NCI-H2029 treated with DMSO at 0.1 percent for 48 hours (cell line): ENCODE measurements at places on chromosomes 11 and 22.
A peak's percentile ranks its signal among the peaks of the same experiment; 100 is the strongest.

- DNase-seq, result no peak
Observed at GRCh38 chr11:134398644-134399292, 13.3 kb downstream of the B3GAT1 start.

- no peak for DNase-seq
Observed at GRCh38 chr11:3867209-3868091, 12.0 kb downstream of the STIM1 start.

GRCh38 chr11:34869425-34869824 lies 46.8 kb downstream of the APIP start:
- no peak for DNase-seq

DNA sequence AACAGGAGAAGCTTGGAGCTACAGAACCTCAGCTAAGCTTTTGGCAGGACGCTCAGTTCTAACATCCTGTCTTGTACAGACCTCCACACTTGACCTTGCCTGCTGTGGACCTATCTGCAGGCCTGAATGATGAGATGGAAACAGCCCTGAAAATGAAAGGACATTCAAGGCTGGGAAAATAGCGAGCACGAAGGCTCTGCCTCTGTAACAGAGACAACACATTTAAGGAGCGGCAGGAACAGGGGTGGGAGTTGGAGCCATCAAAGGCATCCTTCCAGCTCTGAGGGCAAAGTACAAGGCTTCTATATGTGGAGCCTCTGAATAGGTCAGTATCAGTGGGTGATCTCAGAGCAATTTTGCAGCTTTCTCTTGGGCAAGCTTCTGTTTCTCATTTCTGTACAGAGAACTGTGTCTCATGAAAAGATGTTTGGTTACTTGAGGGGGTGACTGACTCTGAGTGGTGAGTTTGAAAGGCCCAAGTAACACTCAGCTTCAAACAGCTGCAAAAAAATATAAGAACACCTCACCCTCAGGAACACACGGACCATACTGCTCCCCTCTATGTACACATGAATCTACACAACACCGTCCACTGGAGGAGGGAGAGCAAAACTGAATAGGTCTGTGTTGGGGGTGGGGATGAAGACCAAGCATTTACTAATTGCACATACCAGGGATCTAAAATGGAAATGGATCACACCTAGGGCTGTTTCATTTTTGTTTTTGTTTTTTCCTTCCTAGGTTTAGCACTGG lies 101.6 kb downstream of the CCDC81 start:
- DNase-seq, result no peak

DNA sequence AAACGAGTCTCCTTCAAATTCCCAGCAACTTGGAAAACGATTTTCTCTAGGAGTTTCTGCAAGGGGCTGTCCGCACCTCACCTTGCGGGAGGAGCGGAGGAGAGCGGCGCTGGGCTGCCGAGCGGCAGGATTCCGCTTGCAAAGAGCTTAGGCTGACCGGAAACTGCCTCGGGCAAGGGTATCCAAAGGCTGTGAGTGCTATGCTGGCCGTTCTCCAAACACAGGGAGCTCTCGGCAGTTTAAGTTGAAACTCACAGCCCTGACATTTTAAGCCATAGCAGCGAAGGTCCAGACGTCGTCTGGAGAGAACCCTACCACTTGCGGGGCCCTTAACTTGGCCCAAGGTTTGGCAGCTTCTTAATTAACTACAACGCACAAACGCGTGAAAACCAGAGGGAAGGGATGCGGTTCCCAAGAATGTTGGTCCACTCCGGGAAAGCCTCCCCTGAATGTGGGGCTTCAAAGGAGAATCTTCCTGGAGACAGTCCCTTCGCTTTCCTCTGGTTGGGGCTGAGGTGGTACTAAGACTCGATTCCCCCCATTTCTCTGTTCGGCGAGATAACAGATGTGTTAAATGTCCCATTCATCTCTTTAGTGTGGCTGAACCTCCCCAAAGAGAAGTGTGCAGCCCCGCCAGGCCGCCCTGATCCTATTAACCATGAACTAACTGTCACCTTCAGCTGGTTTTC lies 1.1 kb upstream of the DBX1 start:
- DNase-seq, result peak; percentile 22

DNA sequence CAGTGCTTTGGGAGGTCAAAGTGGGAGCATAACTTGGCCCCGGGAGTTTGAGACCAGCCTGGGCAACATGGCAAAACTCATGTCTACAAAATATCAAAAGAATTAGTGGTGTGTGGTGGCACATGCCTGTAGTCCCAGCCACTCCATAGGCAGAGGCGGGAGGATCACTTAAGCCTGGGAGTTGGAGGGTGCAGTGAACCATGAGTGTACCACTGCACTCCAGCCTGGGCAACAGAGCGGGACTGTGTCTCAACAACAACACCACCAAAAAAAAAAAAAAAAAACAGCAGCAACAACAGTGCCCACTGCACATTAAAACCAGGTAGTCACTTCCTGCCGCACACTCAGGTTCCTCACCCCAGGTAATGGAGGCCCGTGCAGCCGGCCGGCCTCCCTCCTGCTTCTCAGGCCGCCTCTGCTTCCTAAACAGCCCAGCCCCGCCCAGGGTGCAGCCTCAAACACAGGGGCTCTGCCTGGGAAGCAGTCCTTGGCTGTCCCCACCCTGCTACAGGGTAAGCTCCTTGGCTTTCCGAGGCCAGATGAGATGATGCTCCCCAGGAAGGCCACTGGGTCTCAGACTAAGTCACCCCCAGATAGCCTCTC lies 318.3 kb downstream of the SHANK2 start:
- DNase-seq, result no peak

- DNase-seq, result no peak
Observed at GRCh38 chr11:101104716-101105115, 24.9 kb downstream of the PGR start.

DNA sequence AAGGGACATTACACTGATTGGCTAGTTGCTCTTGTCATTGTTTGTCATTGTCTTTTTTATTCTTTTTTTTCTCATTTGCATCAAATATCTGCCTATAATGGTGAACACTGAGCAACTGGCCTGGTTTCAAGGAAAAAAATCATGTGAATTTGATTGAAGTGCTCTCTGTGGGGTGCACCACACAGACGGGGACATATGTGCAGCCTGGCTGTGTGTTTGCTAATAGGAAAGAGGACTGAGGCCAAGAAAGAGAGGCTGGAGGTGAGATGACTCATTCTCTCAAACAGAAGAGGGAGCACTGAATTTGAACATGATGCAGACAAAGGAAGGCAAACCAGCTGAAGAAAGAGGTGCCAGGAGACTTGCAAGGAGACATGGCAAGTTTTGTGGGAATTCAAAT lies 684.9 kb upstream of the CCDC90B start:
- no peak for DNase-seq

DNA sequence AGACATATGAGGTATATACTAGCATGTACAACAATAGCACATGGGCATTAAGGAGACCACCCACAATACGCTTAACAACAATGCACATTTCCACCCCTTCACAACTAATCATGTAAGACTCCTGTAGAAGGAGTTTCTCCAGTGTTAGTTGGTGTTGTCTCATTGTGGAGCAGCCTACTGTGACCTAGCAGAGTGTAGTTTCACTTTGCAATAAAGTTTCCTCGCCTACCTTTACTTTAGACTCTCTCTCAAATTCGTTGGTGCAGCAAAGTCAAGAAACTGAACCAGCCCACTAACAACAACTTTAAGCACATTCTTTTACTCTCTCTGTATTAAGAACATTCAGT lies 863.6 kb downstream of the FAM181B start:
- DNase-seq, result no peak

DNA sequence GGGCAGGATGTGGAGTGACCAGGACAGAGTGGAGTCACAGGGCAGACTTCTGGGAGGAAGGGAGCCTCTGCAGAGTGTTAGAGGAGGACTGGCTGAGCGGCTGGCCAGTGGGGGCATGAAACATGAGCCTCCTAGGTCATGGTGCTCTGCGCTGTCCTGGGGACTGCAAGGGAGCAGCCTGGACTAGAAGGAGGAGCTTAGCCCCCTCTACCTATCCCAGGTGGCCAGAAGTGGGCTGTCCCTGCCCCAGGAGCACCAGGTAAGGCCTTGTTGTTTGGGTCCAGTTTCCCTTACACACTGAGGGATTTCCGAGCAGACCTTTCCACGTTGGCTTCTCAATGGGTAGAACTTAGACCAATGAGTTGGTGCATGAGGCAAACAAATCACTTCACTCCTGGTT lies 7.4 kb downstream of the PKNOX2 start:
- no peak for DNase-seq

DNA sequence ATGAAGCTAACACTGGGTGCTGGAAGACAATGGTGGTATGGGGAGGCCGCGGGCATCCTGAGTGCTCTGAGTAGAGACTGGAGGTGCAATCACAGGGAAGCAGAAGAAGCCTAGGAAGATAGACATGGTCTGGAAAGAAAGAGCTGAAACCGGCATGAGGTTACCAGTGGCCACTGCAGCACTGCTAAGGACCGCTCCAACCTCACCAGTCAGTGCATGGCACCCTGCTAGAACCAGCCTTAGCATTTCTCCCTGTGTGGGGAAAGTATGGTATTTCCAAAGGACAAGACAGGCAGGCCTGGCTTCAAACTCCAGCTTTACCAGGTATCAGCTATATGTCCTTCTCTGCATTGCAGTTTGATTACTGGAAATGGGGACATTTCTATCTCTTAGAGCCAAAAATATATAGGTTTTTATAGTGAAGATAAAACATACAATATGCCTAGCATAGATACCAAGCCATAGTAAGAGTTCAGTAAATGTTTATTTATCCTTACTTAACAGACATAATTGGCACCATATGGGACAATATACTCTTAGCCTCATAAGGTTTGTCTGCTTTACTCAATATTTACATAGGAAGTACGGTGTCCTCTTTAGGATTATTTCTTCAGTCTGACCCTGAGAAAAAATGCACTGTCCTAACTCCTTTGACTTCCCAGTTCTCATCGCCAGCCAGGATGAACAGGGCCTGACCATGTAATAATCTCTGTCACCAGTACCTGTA lies 231.1 kb downstream of the TENM4 start:
- no peak for DNase-seq

GRCh38 chr11:72343006-72343756 lies 91.2 kb downstream of the CLPB start:
- no peak for DNase-seq

- no peak for DNase-seq
Observed at GRCh38 chr11:110472858-110473257, 43.1 kb downstream of the FDX1 start.

DNA sequence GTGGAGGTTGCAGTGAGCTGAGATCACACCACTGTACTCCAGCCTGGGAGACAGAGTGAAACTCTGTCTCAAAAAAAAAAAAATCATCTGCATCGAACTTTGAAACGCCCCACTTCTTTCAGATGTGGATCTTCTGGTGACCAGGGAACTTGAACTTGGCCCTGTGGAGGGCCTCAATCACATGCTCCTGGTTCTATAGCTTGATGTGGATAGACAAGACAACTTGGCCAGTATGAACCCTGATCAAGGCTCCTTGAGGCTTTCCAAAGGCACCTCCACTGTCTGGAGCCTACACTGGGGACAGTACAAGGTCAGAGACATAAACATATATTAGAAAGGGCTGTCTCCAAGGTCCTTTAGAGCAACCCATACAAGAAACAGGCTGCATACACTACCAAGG lies 30.6 kb downstream of the RAB30 start:
- no peak for DNase-seq

DNA sequence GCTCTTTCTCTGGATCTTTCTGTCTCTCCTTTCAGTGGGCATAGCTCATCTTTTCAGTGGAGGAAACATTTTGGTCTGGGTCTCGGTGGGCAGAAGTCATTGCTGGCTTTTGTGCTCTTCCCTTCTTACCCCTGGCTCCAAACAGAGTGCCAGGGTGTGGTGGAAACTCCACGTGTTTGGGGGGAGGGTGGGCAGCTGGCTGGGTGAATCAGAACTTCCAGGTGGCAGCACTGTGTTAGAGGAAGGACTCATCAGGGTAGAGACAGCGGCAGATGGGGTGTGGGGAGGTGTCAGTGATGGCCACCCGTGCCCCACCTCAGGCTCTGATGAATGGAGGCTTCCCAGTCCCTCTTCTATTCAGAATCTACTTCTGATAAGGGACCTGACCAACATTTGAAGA lies 114.0 kb downstream of the GRIK4 start:
- no peak for DNase-seq

- no peak for DNase-seq
Observed at GRCh38 chr11:12686246-12687060, 12.2 kb downstream of the TEAD1 start.

- no peak for DNase-seq
Observed at GRCh38 chr22:19832476-19833108, 22.1 kb downstream of the GNB1L start.

- no peak for DNase-seq
Observed at GRCh38 chr11:34601085-34601444, 19.8 kb upstream of the EHF start.

GRCh38 chr11:97756571-97757335 lies 1264.0 kb upstream of the CNTN5 start:
- no peak for DNase-seq

DNA sequence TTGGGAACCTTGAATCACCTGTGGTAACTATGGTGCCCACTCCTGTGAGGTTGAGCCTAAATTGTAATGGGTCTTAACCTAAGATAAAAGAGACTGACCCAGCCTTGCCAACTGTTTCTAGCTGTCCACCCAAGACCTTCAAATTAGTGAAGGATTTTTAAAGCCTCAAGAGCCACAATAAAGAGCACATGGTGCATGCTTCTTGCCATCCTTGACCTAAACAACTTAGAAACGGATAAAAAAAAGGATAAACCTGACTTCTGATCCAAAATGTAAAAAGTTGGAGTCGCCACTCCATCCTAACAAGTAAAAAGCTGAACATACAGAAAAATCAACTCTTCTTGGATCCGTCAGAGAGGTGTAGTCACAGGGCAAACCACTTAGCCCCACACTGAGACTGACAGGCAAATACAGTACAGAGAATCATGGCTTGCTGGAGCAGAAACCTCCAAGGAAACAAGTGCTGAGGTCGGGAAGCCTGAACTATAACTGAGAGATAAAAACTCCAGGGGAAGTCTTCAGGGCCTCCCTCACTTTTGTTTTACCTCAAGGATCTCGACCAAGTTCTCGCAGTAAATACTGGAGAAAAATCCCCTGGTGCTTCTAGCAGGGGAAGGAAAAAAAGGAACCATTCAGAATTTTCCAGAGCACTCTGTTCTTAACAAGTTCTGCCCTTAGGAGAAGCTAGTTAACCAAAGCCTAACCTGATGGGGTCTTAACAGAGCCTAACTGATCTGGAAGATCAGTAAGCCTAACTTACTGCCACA lies 16.3 kb downstream of the ENTHD1 start:
- no peak for DNase-seq

DNA sequence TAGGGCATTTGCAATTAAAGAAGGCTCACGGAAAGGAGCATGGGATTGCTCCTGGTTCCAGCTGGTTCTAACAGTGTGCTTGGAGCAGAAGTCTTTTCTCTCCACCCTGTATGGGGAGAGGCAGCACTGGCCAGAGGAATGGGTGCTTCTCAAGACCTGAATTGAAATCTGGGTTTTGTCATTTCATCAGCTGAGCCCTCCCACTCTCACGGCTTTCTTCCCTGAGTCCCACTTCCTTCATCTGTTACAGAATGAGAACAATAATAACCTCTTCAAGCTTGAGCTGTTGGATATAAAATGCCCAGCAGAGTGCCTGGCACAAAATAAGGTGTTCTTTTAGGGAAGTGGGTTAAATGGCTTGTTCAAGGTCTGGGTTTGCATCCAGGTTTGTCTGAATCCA lies 17.2 kb downstream of the CNTF start:
- no peak for DNase-seq

- no peak for DNase-seq
Observed at GRCh38 chr22:44163536-44163935, 17.2 kb upstream of the PARVG start.
